ENCODE measurements at places on chromosomes 1 and 21.

DNA sequence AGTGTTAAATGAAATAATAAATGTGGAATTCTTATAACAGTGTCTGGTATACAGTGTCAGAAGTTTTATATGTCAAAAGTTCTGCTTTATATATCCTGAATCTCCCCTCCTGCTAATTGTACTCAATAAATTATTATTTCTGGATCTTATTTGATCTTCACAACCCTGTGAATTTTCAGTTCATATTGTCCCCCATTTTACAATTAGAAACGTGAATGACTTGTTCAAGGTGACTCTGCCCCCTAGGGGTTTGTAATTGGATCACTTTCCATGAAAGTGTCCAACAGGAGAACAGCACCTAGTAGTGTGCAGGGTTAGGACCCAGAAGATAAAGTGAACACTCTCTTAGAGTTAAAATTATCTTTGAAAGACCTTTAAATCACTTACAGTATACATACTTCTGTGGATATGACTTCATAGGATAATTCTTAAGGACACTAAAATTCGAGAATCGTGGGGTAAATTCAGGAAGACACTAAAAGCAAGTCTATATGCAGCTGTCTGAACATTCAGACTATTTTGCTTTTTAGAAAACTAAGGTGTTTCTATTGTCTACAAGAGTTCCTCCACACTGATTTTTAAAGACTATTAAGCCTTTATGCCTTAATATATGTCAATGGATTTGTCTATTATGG, 4.5 kb upstream of the DDR2 start:
- no peak for DNase-seq

DNA sequence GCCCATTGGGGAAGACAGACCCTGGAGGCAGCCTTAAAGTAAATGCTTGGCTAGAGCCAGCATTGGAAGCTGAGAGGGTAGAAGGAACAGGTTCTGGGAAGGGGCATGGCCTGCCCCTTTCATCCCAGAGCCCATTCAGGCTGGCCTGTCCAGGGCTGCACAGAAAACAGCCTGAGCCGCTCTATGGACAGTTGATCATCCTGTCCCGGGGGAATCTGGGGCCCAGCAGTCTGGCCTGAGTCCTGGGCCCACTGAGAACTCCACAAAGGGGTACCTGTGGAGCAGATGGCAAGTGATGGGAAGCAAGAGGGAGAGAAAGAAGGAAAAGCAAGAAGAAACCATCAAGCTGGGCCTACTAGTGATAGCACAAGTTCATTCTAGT, 13.2 kb downstream of the TMEM81 start:
- DNase-seq = no peak

- DNase-seq = no peak
Measured at GRCh38 chr1:59994302-59995198, 68.0 kb upstream of the CYP2J2 start.

- DNase-seq = no peak
Measured at GRCh38 chr21:29434081-29434480, 135.4 kb downstream of the BACH1 start.

- DNase-seq = no peak
Measured at GRCh38 chr1:231104917-231105316, 56.9 kb upstream of the TRIM67 start.

DNA sequence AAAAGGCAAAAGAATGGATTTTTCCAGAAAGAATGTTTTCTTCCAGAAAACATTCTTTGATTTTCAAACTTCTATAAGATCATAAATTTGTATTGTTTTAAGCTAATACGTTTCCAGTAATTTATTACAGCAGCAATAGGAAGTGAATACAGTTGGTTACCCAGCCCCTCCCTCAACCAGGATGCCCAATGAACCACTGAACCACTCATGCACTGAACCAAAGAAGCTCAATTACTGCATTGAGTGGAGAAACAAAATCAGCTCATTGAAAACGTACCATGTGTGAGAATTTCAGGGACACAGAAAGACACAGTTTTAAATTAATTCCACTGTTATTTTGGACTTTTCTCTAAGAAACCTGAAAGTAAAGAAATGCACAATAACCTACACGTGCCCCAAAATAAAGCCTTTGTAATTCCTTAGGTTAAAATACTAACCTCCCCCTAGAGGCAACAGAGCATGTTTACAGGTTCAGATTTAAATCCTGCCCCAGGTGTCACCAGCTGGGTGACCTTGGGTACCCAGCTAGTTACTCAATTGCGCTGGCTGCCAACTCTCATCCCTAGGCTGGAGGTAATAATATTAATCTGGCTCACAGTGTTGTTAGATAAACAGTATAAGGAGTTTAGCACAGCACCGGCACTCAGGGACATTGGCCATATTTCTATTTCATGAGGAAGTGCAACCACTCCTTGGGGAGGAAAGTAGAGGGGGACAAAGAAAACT, 111.7 kb downstream of the NMNAT2 start:
- DNase-seq = no peak

DNA sequence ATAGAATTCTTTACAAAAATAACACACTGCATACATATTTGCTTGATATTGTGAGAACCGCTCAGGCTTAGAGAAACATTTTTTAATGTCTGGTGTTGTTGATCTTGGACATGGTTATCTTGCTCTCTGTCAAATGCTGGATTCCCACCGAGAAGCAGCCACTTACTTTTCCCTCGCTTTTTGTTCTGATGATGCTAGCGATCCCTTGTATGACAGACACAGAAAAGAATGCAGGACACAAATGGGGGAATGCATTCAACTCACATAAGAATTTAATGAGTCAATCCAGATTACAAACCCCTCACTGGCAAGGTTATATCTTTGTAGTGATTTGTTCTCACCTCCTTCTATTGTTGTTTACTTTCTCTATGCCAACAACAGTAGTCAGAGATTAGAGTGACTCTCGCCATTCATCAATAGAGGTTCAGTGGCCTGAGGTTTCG, 76.8 kb upstream of the AKT3 start:
- DNase-seq = no peak

- DNase-seq = peak; percentile 72
Measured at GRCh38 chr1:203268901-203269653, 36.2 kb upstream of the BTG2 start.

GRCh38 chr1:24098943-24099638, 12.8 kb downstream of the MYOM3 start:
- no peak for DNase-seq

- no peak for DNase-seq
Measured at GRCh38 chr1:81158592-81158991, 642.1 kb upstream of the ADGRL2 start.

DNA sequence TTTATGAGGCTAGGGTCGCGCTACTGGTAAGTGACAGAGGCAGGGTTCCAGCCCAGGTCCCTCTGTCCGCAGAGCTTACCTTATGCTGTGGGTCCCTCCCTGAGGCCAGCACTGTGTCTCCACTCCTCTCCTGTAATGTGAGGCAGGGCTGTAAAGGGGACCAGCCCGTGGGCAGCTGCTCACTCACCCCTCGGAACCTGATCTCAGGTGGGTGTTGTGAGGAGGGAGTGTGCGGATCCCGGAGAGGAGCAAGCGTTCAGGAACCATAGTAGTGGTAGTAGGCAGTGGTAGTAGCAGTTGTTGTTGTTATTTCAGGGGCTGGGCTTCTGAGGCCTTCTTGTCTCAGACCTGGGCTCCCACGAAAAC, 1.7 kb downstream of the ZC3H12A start:
- no peak for DNase-seq

DNA sequence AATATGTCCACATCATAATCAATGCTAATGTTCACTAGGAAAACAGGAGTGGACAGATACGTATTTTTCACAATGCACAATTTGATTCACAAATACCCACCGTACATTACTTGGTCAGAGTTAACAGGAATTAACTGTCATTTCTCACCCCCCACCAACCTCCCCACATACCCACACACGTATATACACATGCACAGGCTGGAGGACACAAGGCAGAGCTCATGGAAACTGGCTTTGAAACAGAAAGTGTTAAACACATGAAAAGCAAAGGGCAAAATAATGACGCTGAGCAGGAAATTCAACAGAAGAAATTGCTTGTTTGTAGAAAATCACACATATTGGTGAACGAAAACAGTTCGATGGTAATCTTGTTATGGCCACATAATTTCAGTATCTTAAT, 188.4 kb upstream of the DMRTA2 start:
- no peak for DNase-seq

DNA sequence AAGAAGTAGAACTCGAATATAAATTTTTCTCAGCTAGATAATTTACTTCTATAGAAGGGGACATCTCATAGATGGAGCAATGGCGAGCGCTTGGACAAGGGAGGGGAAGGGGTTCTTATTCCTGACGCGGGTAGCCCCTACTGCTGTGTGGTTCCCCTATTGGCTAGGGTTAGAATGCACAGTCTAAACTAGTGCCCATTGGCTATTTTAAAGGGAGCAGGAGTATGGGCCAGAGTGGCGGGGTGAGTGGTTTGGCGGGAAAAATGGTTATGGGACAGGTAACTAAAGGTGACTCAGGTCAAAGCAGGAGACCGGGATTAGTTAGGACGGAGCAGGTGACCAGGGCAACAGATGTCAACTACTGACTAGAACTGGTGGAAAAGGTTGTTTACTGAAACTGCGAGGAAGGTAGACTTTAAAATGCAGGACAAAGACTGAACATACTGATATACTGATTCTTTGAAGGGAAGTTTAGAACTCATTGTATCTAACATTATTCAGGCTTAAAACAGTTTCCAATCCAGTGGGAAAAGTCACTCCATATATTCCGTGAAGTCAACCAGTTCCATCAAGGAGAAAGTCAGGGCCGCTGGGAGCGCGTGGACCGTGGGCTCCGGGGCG, 940 bp upstream of the ATAD3A start:
- no peak for DNase-seq

- DNase-seq = peak; percentile 44
Measured at GRCh38 chr1:229406798-229407197, 27.1 kb downstream of the ACTA1 start.
